ENCODE measurements at places on chromosomes 1 and 21.

GRCh38 chr1:40662151-40662550, 3.3 kb downstream of the RIMS3 start:
- DNase-seq: no peak

- no peak for DNase-seq
These were observed 238.4 kb upstream of the POU3F1 start for GRCh38 chr1:38284953-38285352.

GRCh38 chr1:193406901-193407300, 220.5 kb upstream of the B3GALT2 start:
- DNase-seq: no peak

DNA sequence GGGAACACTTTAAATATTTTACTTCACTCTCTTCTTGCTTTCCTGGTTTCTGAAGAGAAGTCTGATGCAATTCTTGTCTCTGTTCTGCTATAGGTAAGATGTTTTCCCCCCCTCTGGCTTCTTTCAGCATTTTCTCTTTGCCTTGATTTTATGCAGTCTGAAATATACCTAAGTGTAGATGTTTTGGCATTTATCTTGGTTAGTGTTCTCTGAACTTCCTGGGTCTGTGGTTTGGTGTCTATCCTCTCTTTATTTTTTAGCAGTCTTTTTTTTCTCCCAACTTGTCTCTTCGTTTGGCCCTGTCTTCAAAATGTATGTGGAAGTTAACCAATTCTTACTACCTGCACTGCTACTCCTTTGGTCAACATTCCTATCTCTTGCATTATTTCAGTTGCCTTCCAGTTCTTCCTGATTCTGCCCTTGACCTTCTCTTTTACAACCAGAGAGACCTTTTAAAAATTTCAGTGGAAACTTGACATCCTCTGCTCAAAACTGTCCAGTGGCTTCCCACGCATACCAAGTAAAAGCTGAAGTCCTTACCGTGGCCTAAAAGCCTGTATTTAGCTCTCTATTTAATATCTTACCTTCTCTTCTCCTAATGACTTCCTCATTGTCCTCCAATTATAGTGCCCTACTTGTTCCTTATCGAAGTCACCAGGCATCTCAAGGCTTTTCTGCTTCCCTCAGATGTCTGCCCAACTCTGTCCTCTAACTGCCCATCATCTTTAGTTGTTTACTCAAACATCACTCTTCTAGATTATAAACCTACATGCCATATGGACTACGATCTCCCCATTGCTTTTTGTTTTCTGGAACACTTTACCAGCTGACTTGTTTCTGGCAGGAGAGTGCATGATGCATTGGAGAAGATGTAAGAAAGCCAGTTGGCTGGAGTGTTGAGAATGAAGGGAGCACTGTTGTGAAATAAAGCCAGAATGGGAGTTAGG, 40.9 kb downstream of the RAP1A start:
- no peak for DNase-seq

GRCh38 chr1:109395602-109396512, 1.9 kb downstream of the SORT1 start:
- no peak for DNase-seq

- DNase-seq: no peak
These were observed 110.1 kb downstream of the HMGB4 start for GRCh38 chr1:33973799-33974545.

Data from activated CD4-positive, CD25-positive, alpha-beta regulatory T cell (primary cell).